ENCODE measurements at places on chromosomes 2 and 18.

GRCh38 chr2:55115761-55116597 is 65.7 kb upstream of the RTN4 start:
- no peak overlapping the region for H3K27ac ChIP-seq
- no peak overlapping the region for H3K4me3 ChIP-seq
- no peaks in the 10 kb centered on the region for H3K36me3 ChIP-seq
- peaks cover 14% of the 10 kb centered on the region for H3K4me1 ChIP-seq
- ATAC-seq: peak; percentile 53
- H3K27me3 ChIP-seq: peaks cover 3% of the 10 kb centered on the region

- H3K27ac ChIP-seq: no peak overlapping the region
- peaks cover 29% of the 10 kb centered on the region for H3K36me3 ChIP-seq
- peak; percentile 76 for ATAC-seq
- no peak overlapping the region for H3K4me3 ChIP-seq
- H3K4me1 ChIP-seq: peaks cover 25% of the 10 kb centered on the region
- H3K27me3 ChIP-seq: no peaks in the 10 kb centered on the region
Measured at GRCh38 chr2:134290358-134290757, 36.5 kb downstream of the MGAT5 start.

GRCh38 chr2:218255446-218255845 is 5.4 kb upstream of the GPBAR1 start:
- peaks cover 67% of the 10 kb centered on the region for H3K36me3 ChIP-seq
- peak overlapping the region; percentile 0 for H3K27ac ChIP-seq
- peak; percentile 63 for ATAC-seq
- H3K4me3 ChIP-seq: no peak overlapping the region

DNA sequence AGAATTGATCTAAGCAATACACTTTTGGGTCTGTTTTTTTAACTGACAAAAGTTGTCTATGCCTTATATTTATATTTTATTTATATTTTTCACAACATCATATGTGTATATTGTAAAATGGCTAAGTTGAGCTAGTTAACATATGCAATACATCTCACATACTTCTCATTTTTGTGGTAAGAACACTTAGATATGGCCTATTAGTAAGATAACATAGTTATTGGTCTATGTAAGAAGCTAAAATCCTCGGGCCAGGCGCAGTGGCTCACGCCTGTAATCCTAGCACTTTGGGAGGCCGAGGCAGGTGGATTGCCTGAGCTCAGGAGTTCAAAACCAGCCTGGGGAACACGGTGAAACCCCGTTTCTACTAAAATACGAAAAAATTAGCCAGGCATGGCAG is 275.6 kb upstream of the ID2 start:
- H3K27ac ChIP-seq: no peak overlapping the region
- H3K27me3 ChIP-seq: no peaks in the 10 kb centered on the region

- no peak overlapping the region for H3K27ac ChIP-seq
- H3K4me3 ChIP-seq: no peak overlapping the region
- peak; percentile 85 for ATAC-seq
- H3K36me3 ChIP-seq: no peaks in the 10 kb centered on the region
- H3K4me1 ChIP-seq: no peaks in the 10 kb centered on the region
- no peaks in the 10 kb centered on the region for H3K27me3 ChIP-seq
Measured at GRCh38 chr2:182642328-182642727, 73.7 kb upstream of the DNAJC10 start.

DNA sequence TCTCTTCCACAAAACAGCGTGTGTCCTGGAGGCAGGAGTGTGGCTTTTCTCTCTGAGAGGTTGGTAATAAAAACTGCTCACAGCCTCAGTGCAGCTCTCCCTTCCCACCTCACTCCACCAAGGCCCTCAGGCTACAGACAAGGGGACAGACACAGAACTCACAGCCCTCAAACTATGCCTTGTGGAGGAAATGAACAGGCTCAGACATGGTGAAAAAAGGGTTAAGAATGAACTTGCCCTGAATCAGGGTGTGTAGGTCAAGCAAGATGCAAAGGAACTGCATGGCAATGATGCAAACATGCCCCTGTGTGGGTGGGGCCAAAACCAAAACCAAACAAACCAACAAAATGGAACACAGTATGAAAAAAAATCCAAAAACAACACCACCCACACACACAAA is 125.8 kb downstream of the GALNT14 start:
- H3K36me3 ChIP-seq: no peaks in the 10 kb centered on the region
- no peak overlapping the region for H3K27ac ChIP-seq
- H3K27me3 ChIP-seq: peaks cover 18% of the 10 kb centered on the region

DNA sequence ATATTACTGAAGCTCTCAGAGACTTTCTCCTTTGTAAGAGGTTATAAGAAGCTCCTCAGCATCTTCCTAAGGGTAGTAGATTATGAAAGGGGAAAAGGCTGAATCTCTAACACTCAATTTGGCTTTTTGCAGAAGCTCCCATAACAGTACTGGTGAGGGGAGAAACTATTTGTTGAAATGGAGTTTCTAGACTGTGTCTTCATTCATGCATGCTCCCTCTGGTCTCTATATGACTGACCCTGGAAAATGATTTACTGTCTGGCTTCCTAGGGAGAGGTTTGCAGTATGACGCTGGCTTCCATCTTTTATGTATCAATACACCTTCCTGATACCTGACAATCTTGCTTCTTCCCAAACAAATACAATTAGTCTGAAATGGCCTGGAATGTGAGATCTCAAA is 63.9 kb downstream of the LDAH start:
- no peak overlapping the region for H3K4me3 ChIP-seq
- H3K4me1 ChIP-seq: peaks cover 4% of the 10 kb centered on the region
- H3K27me3 ChIP-seq: no peaks in the 10 kb centered on the region
- H3K27ac ChIP-seq: no peak overlapping the region

DNA sequence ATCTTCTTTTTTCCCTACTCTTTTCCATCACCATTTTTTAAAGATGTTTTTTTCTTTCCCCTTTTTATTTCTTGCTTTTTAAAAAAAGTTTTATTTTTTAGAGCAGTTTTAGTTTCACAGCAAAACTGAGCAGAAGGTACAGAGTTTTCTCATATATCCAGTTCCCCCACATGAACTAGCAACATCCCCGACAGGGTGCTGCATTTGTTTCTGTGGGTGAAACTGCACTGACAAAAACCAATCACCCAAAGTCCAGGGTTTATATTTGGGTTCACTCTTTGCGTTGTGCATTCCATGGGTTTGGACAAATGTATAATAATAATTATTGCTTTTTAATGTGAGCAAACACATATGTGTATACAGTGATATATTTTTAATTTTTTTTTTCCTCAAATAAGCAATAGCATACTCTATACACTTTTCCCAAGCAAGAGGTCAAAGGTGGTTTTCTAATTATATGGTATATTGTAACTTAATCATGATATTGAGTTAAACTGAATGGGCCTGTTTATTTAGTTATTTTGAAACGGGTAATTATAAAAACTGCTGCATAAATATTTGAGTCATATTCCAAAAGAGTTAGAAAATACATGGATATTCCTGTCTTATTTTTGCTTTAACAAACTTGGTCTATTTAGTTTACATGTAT is 50.3 kb downstream of the NCK2 start:
- peaks cover 62% of the 10 kb centered on the region for H3K36me3 ChIP-seq
- ATAC-seq: no peak
- H3K4me3 ChIP-seq: peak overlapping the region; percentile 88
- H3K27me3 ChIP-seq: no peaks in the 10 kb centered on the region

DNA sequence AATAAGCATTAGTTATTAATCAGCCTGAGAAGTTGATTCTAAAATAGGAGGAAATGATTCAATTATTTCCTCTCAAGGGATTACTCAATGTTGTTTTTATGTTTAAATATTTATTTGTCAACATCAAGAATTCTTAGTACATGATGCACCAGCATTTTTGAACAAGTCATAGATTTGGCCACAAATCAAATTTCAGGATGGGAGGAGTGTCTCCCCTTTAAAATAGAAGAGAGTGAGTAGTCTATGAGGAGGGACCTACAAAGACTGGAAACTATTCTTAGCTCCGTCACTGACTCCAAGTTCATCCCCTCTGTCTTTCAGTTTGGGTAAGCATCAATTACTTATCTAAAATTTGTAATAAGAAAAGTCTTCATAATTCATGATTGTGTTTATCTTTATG is 18.6 kb upstream of the IL18R1 start:
- no peak overlapping the region for H3K4me3 ChIP-seq
- no peaks in the 10 kb centered on the region for H3K4me1 ChIP-seq
- no peaks in the 10 kb centered on the region for H3K27me3 ChIP-seq
- no peaks in the 10 kb centered on the region for H3K36me3 ChIP-seq

DNA sequence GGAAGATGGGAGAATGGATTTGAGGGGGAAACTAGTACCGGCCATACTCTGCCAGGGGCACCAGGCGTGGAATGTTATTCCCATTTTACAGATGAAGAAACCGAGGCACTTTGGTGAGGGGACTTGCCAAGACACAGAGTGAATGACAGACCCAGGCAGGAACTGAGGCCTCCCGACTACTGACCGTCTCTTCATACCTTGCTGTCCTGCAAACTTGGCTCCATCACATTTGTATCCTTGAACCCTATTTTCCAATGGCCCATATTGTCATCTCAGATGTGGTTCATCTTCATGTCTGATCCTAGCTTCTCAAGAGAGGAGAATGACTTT is 6.2 kb upstream of the TFCP2L1 start:
- H3K36me3 ChIP-seq: no peaks in the 10 kb centered on the region
- no peaks in the 10 kb centered on the region for H3K4me1 ChIP-seq

DNA sequence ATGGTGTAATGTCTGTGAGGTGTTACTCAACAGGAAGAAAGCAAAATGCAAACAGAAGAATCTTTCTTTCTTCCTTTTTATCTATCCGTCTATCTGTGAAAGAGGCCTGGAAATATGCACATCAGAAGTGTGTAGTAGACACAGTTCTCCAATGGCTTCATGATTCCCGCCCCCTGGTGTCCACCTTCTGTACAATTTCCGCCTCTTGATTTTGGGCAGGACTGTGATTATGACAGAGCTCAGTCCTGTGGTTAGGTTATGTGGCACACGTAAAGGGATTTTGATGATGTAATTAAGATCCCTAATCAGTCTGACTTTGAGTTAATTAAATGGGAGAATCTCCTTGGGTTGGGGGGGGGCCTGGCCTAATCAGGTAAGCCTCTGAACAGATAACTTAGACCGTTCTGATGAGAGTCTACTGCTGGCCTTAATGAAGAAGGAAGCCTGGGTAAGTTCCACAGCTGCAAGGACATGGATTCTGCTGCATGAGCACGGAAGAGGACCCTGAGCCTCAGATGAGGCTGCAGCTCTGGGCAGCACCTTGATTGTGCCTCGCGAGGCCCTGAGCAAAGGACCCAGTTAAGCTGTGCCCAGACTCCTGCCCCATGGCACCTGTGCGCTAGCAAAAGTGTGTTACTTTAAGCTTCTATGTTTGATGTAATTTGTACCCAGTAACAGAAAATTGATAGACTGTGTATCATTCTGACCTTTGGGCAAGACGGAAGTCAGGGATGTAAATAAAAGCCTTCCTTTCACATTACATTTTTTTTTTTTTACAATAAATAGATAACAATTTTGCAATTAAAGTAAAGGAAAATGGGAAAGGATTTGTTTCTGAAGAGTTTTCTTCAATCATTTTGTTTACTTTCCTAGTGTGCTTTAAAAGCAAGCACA is 11.3 kb upstream of the KCNF1 start:
- no peak overlapping the region for H3K4me3 ChIP-seq
- H3K27ac ChIP-seq: no peak overlapping the region
- ATAC-seq: no peak

DNA sequence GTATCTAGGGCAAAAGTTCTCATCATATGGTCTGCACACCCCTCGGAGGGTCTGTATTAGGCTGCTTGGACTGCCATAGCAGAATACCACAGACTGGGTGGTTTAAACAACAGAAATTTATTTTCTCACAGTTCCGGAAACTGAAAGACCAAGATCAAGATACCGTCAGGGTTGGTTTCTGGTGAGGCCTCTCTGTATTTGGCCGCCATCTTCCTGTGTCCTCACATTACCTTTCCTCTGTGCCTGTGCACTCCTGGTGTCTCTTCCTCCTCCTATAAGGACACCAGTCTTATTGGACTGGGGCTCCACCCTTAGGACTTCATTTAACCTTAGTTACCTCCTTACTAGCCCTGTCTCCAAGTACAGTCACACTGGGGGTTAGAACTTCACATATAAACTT is 132.5 kb downstream of the NCOA1 start:
- H3K4me1 ChIP-seq: peaks cover 18% of the 10 kb centered on the region
- ATAC-seq: no peak
- H3K4me3 ChIP-seq: no peak overlapping the region

GRCh38 chr2:176178757-176179295 is 9.6 kb upstream of the HOXD1 start:
- no peak overlapping the region for H3K4me3 ChIP-seq
- no peak overlapping the region for H3K27ac ChIP-seq
- H3K27me3 ChIP-seq: peaks cover 70% of the 10 kb centered on the region
- ATAC-seq: no peak

DNA sequence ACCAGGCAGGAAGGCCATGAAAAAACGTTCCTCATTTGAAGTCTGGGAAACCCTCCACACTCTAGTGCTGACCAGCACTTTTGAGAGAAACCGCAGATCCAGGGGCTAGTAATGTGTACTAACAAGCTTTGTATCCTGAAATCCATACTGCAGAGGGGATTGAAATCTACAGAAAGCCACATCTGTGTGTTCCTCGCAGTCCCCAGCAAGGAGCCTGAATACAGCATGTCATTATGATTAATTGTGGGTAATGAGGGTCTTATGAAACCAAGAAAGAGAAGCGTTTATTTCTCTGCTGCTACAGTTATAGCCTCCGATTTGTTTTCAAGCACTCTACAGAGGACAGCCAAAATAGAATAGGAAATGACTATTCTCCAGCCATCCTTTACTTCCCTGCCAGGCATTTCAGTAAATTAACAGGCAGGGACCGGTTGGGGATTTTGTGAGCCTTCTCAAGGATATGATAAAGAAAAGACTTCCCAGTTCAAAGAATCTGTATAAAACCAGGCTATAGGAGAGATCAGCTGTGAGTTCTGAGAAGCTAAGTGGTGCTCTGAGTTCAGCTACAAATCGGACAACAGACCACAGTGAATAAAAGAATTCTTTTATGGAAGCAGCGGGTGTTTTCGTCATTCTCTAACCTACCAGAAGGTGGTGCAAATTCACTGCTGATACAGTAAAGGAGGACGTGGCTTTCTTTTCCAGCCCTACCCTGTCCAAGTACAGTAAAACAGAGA is 133.4 kb downstream of the INSIG2 start:
- no peak overlapping the region for H3K27ac ChIP-seq
- no peak overlapping the region for H3K4me3 ChIP-seq
- ATAC-seq: peak; percentile 78
- peaks cover 64% of the 10 kb centered on the region for H3K27me3 ChIP-seq
- H3K4me1 ChIP-seq: peaks cover 3% of the 10 kb centered on the region

DNA sequence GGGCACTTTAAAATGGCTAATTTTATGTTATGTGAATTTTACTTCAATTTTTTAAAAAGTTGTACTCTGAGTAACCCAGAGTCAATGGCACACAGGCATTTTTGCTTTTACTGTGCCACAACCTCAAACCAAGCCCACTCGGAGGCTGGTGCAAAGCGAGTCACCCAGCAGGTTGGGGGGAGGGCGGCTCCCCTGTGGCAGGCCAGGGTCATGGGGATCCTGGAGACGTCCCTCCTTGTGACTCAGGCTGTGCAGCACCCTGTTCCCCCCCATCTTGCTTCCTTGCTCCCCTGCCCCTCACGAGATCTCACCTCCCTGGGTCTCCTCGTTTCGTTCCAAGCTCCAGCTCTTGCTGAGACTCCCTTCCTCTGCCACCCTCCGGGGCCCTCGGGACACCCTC is 58.6 kb downstream of the POMC start:
- no peak overlapping the region for H3K4me3 ChIP-seq
- peaks cover 7% of the 10 kb centered on the region for H3K27me3 ChIP-seq
- H3K36me3 ChIP-seq: no peaks in the 10 kb centered on the region
- peak; percentile 31 for ATAC-seq
